ENCODE measurements at places on chromosomes 2 and 18.

GRCh38 chr2:16096962-16097361 is 156.6 kb downstream of the MYCN start:
- DNase-seq: no peak

DNA sequence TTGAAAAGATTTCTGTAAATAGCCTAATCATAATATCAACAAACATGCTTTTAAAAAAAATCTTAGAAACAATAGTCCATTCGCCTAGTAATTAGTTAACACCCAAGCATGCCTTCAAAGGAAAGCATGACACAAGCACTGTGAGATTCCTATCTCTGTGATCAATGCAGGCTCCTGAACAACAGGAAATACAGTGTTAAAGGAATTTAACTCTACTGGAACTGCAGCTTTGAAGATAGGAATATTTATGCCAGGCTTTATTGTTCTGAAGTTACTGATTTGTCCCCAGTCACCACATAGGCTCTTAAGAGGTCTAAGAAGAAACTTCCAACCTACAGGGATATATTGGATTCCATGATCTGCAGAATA is 15.4 kb upstream of the FAM124B start:
- DNase-seq: no peak

GRCh38 chr2:159938395-159938794 is 124.0 kb downstream of the PLA2R1 start:
- no peak for DNase-seq

- DNase-seq: no peak
These were observed 208.4 kb upstream of the ZNF521 start for GRCh38 chr18:25560369-25560768.

GRCh38 chr2:98295275-98295674 is 51.0 kb upstream of the CNGA3 start:
- no peak for DNase-seq

DNA sequence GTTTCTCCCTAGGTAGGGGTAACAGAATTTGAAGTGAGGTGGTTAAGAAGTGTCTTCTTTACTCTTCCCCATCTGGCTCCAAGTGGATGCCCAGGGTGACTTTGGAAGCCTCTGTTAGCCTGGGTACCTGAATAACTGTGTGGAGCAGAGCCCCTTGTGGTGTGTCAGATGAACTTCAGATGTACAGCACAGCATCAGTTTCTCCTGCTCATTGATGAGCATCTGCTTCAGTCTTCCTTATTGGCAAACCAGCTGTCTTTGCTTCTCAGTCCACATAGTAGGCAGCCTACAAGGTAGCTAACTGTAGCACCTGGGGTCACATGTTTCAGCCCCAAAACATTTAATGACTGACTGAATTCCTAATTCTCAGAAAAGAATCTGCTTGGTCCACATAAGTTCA is 56.2 kb upstream of the ATP8B1 start:
- no peak for DNase-seq

- DNase-seq: no peak
These were observed 263.6 kb downstream of the AFF3 start for GRCh38 chr2:99878581-99879350.

GRCh38 chr2:212931271-212931670 is 220.1 kb downstream of the IKZF2 start:
- DNase-seq: no peak

DNA sequence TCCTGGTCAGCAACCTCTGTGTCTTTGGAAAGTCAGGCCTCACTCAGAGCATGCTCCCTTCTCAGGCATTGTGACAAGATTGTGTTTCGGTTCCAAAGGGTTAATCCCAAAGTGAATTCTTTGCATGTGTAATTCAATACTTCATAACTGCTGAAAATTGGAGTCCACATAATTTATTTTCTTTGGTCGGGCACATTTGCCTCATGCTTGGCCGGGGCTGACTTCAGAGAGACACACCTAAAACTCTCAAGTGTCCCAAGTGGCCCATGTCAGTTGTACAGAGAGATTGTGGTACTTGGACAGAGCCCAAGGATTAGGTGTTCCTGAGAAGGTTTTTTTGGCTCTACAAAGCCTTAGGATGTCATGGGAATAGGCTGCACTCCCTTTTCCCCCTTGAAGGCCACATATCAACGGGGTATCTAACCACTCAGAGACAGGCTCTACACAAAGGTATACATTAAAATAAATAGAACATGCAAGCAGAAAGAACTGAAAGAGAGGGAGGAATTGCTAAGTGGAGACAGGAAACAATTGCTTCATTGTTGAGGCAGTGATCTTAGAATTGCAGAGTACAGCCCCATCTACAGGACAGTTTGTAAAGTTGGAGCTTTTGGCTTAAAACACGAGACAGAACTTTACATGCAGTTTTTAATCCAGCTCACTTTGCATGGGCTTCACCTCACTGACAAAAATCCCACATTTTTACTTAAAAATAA is 1232.3 kb upstream of the ZEB2 start:
- DNase-seq: peak; percentile 82

DNA sequence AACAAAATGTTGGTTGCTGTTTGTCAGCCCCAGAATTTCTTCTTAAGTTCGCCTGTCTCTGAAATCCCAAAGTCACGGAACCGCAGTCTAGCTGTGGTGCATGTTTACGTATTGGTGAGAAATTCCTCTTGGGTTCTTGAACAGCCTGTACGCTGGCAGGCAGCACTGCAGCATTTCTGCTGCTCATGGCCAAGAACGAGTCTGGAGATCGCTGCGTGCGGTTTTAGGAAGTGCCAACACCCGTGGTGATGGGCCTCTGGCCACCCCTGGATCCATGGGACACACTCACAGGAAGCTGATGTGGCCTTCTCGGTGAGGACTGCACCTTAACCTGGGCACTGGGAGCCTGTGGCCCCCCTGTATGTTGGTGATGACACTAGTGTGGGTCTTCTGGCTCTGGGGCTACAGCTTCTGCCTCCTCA is 23.7 kb downstream of the ASB1 start:
- no peak for DNase-seq

GRCh38 chr2:46858702-46859090 is 56.9 kb downstream of the MCFD2 start:
- DNase-seq: no peak

DNA sequence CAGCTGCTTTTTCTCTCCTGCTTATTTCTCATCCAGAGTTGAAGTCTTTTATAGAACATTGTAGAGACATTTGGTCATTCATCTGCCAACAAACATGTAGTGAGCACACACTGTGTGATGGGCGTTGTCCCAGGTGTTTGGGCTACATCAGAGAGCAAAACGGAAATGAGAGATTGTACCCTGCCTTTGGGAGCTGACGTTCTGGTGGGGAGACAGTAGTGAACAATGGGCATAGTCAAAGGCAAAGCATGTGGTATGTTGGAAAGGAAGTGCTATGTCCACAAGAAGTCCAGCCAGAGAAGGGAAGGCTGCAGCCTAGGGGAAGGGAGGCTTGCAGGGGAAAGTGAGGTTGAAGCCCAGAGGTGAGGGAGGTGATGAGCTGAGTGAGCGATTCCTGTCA is 78.1 kb downstream of the PIEZO2 start:
- no peak for DNase-seq

- DNase-seq: no peak
These were observed 272.3 kb upstream of the PKDCC start for GRCh38 chr2:41775366-41776025.

- DNase-seq: no peak
These were observed 270.3 kb downstream of the ATAD2B start for GRCh38 chr2:23656597-23656973.

DNA sequence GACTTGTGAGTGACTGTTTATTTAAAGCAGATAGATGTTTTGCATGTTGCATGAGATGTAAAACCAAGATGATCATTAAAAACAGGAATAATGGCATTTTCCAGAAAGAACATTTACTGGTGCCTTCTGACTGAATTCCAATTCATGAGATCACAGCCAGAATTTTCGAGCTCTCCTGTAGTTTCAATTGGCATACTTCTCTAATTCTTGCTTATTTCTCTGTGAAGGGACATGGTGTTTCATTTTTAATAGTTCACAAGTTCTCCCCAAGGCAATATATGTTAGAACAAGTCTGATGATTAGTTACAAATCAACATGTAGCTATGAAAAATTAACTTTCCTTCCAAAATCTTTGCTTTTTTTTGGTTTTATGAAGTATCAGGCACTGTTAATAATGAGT is 105.7 kb downstream of the PDE1A start:
- DNase-seq: no peak

DNA sequence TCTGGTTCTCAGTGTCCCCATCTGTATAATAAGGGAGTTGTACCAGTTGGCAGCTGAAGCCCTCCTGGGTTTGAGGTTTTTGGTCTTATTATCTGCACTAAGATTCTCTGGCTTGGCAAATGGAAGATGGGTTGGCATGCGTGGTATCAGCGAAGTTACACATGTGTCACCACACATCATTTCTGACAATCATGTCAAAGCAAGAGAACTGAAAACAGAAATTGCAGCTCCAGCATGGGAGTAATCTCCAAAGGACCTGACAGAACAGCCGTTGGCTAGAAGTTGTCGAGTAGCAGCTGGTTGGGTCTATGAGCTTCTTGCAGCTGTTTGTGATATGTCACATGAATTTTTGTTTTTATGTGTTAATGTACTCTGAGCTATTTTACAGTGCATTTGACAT is 317.4 kb downstream of the SLC4A3 start:
- no peak for DNase-seq

- no peak for DNase-seq
These were observed 43.7 kb downstream of the EPAS1 start for GRCh38 chr2:46340740-46341420.

DNA sequence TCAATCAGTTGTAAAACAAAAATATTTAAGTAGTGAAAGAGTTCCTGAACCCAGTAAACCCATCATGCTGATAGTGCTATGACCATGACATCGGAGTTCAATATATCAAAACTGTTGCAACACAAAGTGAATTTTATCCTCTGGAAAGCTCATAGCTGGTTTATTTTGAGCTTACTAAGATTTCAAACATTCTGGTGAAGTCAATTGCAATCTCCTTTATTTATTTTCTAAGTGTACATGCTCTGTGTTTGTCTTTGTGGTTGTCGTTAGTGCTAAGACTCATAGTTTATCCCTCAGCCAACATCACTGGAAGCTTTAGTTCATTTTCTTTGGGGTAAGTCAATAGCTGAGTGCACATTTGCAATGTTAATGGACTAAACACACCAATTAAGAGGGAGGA is 91.9 kb downstream of the QPCT start:
- no peak for DNase-seq

GRCh38 chr2:73503992-73504570 is 118.4 kb downstream of the ALMS1 start:
- no peak for DNase-seq

DNA sequence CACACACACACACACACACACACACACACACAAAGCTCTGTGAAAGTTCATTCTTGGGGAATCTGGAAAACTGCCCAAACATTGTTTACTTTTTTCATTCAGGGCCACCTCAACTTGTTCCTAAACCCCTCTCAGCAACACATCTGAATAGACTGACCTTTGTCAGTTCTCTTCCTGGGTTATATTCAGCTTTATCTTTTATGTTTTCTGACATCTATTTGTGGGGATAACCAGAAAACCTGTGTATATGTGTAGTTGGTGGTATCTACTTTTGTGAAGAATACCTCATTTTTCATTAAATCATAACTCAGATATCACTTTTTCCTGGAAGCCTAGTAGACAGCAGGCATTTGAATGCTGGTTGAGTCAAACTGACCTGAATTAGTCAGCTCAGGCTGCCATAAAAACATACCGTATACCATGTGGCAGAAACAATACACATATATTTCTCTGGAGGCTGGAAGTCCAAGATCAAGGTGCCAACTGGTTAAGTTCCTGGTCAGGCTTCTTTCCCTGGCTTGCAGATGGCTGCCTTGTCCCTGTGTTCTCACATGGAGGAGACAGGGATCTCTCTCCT is 11.0 kb upstream of the RNF144A start:
- no peak for DNase-seq

GRCh38 chr2:31122133-31122532 is 16.1 kb downstream of the GALNT14 start:
- no peak for DNase-seq

DNA sequence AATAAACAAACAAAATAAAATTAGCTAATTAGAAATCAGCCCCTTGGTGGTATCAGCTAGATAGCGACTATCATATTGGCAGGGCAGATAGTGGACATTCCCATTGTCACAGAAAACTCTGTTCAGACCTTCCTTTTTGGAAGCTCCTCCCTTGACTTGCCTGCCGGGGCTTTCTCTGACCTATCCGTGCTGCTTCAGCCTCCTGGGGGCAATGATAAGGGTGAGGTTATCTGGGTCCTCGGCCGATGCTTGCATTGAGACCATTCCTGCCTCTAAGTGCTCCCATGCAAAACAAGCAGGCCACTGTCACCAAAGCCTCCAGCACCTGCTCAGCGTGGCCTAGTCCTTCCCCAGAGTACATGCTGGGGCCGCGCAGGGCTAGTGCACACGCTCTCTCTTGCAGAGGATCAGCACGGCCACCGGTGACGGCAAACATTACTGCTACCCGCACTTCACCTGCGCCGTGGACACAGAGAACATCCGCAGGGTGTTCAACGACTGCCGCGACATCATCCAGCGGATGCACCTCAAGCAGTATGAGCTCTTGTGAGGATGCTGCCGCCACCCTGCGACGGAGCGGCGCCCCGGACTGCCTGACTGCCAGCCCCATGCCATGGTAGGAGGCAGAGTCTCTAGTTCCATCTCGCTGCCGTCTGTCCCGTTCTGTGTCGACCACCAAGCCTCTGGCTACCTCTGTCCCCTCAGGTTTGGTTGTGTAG is 27.4 kb downstream of the MPPE1 start:
- DNase-seq: no peak

DNA sequence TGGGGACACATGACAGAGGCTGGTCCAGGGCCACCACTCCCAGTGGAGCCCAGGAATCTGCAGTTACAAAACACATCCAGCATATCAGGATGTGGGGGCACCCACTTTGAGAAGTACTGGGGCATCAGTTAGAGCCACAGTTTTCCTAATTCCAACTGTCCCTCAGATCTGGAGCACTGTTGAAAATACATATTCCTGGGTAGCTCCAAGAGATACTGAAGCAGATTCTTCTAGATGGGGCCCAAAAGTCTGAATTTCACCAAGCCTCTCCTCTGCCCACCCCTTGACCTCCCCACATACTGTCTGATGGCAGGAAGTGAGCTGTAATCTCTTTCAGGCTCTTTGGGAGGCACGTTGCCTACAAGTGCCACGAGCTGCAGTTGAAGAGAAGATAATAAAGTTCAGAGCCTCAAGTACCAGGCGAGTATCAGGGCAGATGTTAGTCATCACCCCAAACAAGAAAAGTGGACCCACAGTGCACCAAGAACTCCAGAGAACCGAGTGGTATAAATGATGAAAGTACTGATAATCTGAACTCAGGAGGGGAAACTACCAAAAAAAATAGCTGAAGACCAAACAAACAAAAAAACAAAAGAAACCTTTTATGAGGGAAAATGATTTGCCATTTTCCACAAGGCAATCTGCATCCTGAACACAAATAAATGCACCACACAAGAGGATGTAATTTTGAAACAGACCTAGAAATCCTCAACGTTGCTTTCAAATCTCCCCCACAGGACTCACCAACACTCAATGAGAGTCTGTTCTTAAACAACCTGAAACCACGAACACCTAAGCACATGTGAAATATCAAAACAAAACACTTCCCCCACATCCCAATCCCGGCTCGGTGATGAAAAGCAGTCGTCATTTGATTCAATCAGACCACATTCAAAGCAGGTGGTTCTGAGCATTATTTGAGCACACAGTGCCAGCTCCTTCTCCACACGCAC is 98.7 kb downstream of the TCF4 start:
- DNase-seq: no peak

- DNase-seq: no peak
These were observed 51.6 kb upstream of the NCOA1 start for GRCh38 chr2:24439280-24439970.

GRCh38 chr2:239523954-239524330 is 123.1 kb upstream of the HDAC4 start:
- no peak for DNase-seq

GRCh38 chr2:75465317-75465984 is 95.3 kb downstream of the EVA1A start:
- peak; percentile 10 for DNase-seq
